Mesothelial cell of epicardium (in vitro differentiated cells): ENCODE measurements at places on chromosomes 7 and 10.
A peak's percentile ranks its signal among the peaks of the same experiment; 100 is the strongest.

DNA sequence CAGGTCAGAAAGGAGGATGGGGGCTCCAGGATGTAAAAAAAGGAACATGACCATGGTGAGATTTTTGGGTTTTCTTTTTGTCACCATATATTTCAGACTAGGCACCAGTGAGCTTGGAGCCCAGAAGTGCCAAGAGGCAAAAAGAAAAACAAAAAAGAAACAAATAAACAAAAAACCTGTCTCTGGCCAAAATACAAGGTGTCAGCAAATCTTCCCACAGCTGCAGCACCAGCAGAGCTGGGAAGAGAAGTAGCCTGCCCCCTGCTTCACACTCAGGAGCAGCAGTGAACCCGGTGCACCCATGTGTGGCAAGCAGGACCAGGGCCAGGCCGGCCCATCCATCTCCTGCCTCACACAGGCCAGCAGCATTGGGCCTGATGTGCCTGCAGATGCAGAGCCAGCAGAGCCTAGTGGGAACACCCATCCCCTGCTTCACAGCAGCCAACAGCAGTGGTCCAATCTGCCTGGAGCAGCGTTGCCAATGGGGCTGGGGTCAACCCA, 34.7 kb upstream of the C10orf71 start:
- DNase-seq = no peak

DNA sequence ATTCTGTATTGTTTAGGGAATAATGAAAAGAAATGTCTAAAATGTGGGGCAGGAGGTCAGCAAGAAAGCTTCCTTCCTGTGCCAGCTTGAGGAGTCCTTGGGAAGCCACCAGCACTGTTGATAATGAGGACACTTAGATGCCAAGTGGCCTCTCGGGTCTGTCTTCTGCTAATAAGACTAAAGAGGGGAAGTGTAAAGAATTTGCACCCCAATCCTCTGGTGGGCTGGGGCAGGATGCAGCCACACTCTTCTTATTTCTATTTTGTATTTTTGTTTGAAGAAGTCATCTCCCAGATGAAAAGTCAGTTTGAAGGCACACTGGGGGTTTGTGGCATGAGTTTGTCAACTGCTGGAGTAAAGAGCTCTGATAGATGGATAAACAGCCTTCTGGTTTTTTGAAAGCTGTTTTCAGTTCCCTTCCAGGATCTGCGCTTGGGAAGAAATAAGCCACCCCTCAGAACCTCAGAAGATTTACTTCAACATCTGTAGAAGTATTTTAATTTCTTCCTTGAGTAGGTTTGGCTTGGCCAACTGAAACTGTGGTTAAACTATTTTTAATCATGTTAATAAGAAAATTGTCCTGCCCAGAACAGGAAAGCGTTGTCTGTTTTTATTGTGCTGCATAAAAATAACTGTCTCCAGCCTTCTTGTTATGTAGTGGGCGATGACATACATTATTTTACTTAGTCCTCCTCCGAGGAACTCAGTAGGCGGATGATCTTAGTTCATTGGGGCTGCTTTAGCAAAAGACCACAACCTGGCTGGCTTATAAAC, 128.8 kb upstream of the GPR26 start:
- no peak for DNase-seq

DNA sequence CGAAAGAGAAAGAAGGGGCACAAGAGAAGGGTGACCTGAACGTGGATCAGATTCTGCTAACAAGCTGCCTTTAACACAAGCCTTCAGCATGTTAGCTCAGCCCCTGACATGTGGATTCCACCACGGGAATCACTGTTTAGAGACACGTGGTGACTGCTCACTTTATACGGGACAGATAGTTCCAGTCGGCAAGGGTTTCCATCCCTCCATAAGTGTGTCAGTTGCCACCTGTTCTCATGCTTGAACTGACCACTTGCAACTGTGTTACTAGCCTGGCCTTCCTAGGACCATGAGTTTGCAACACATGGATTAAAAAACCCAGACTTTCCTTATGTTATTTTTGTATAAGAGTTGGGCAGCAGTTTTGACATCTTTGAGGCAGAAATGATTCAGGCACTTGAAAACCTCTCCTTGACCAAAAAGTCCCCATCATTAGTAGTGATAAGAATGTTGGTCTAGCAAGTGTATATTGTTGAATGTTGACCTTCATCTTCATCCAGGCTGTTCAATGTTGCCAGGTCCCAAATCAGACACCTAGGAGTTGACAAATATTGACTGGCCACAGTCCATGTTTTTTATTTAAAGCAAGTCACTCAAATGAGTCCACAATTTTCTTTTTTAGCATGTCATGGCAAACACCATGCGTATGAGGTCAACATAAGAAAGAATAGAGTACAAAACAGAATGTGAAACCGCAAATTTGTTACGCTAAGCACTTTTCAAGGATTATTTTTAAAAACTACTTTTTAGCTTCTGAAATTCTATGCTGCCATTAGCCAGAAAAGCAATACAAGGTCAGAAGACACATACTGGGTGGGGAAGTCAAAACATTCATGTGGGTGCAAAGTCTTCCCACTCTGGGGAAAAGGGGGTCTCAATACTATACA, 101.6 kb downstream of the ABLIM1 start:
- no peak for DNase-seq

DNA sequence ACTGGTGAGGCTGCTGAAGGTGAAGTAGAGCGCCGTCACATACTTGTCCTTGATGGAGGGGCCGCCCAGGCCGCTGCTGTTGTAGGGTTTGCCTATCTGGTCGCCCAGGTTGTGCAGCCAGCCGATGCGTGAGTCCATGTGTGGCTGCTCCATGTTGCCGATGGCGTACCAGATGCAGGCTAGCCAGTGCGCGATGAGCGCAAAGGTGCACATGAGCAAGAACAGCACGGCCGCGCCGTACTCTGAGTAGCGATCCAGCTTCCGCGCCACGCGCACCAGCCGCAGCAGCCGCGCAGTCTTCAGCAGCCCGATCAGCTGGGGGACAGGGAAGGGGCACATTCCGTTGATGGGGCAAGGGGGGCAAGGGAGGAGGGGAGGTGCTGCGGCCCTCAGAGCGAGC, 26.6 kb downstream of the KCNH2 start:
- DNase-seq = no peak

DNA sequence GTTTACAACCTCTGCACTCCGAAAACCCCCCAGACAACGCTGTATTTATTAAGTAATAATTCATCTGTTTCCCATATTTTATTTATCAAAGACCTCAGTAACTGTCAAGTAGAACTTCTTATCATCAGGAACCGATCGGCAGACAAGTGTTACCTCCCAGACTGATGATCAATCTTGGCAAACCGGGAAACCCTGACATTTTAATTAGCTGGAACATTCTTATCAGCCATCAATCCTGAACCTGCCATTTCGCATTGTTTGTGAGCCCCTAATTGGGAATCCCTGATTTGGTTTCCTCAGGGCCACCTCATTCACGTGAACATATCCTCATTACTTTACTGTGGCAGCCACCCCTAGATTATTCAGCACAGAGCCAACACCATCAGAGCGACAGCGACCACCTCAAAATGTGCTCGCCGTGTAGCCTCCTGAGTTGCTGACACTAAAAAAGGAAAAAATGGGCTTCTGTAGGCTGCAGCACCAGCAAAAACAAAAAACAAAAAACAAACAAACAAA, 93.6 kb upstream of the SDK1 start:
- peak; percentile 14 for DNase-seq

DNA sequence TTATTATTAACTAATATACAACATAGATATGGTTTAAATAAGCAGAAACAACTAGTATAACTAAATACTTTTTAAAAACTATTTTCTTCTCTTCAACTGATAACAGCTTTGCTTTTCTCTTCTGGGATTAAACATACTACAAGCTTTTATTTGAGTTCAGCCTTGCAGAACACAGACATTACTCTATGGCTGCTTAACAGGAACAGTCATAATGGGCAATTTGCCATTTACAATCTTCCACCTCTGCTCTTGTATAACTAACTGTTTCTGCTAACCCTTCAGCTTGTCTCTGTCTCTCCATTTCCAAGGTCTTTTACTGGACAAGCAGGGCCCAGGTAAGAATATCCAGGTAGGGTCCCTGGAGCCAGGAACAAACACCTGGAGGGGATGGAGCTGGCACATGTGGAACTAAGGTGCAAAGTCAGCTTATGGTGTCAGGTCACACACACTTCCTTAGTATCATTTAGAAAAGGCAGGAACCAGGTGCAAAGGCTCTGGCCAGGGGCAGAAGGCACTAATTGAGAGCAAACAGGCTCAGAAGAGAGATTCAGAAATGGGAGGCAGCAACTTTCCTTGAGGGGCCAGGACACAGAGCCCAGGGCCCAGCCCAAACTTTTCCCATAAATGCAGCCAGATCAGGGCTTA, 93.1 kb downstream of the STRA8 start:
- no peak for DNase-seq

DNA sequence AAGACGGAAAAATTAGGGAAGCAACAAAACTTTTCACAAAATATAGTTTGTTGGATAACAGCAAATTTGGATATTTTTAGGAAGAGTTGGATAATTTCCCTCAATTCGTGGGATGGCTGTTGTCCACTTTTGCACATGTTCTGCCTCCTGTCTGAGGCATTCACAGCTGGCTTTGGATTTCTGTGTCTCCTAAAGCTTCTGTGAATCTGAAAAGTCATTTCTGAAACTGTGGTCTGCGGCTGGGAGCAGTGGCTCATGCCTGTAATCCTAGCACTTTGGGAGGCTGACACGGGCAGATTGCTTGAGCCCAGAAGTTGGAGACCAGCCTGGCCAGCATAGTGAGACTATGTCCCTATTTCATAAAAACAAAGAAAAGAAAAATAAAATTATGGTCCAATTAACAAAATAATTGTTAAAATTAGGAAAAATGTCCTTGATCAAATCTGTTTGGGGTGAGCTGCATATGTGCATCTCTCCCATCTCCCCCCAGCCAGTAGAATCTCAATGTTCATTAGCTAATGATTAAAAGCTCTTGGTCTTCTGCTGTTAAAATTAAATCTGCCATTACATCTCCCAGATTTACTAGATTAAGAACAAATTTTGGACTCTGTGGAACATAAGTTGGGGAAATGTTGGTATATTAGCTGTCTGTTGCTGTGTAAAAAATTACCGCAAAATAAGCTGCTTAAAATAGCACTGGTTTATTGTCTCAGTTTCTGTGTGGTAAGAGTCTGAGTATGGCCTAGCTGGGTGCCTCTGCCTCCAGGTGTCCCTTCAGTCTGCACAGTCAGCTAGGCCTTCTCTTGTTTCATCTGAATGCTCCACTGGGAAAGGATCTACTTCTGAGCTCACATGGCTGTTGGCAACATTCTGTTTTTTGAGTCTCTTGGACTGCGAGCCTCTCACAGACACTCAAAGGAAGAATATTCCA, 332.0 kb upstream of the FZD1 start:
- no peak for DNase-seq

DNA sequence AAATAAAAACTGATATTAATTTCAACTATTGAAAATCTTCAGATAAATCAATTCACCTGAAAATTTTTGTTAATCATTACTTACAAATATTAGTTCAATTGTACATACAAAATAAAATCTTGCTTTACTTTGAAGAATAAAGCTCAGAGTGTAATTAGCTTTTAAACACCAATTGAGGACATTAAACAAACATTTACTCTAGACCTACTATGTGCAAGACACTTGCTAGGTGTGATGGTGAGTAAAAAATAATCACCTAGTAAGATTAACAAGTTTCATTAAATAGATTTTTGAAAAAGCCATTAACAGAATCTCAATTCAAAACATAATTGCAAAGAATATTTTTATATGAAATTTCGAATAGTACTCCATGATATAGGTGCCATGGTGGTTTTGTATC, 3.9 kb upstream of the MLLT10 start:
- no peak for DNase-seq

- DNase-seq = no peak
Observed at GRCh38 chr7:99827040-99827778, 604 bp upstream of the CYP3A43 start.

- no peak for DNase-seq
Observed at GRCh38 chr7:3042861-3043489, 692 bp downstream of the CARD11 start.

GRCh38 chr7:29328811-29329210, 134.2 kb downstream of the CHN2 start:
- DNase-seq = no peak

DNA sequence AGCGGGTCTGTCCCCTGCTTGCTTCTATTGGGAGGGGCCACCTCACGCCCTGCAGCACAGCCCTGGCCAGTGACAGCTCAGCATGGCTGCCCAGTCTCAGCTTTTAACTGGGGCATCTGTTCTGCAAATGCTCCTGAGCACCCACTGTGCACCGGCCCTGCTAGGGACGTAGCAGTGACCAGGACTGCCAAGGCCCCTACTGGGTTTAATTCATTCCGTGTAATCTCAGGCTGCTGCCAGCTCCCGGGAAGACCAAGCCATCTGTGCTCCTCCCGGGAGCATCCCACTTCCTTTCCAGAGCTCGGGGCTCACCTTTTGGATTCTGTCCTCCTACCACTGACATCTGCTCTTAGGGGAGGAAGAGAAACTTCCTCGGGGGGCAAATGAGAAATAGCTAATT, 85.2 kb downstream of the ADARB2 start:
- DNase-seq = no peak

- DNase-seq = no peak
Observed at GRCh38 chr7:158361326-158361946, 226.2 kb downstream of the PTPRN2 start.

- no peak for DNase-seq
Observed at GRCh38 chr7:17520941-17521340, 222.5 kb downstream of the AHR start.

DNA sequence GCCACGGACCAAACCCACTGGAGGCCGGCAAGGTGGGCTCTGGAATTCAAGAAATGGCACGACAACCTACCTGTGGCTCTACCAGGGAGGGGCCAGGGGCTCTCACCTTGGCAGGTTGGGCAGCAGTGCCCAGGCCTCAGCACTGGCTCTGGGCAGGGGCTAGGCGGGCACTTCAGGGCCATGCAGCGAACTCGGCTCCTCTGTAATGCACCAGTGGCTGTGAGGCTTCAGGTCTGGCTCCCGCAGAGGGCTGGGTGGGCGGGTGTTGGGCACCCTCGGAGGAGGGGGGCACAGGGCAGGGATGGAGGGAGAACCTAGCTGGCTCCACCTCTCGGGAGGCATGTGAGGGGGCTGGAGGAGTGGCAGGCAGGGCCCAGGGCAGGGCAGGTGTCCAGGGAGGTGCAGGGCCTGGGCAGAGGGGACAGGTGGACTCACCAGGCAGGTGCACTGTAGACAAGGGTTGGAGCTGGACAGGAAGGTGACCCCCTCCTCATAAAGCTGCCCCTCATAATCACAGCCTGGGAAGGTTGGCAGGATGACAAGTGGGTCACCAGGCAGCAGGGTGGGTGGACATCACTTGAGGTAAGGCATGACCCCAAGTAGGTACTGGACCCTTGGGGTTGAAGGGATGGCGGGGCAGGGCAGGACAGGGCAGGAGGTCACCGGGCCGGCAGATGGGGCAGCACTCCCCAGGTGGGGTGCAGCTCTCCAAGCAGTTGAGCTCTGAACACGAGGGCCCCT, 6.7 kb downstream of the KCP start:
- DNase-seq = no peak

GRCh38 chr7:44063894-44064651, 1.3 kb downstream of the PGAM2 start:
- DNase-seq = no peak

GRCh38 chr10:3355536-3355935, 183.0 kb upstream of the PITRM1 start:
- DNase-seq = no peak
